Metanephros (tissue), 2 donors: ENCODE measurements at places on chromosomes 3 and 15. TPM values are rescaled to one million over a fixed set of nuclear protein-coding genes. Genes with fewer than 3 reads are reported as not detected.

GALNT15 gene
- total RNA-seq, result 9.9 TPM

DNAJA4 gene
- 32.1 TPM for total RNA-seq

GABRA5 gene
- 0.06 TPM for total RNA-seq

MESP1 gene
- 1.3 TPM for total RNA-seq

FGD5 gene
- 35.8 TPM for total RNA-seq

ITIH3 gene
- total RNA-seq, result 8.6 TPM

MASP1 gene
- 8.5 TPM for total RNA-seq

LRTM1 gene
- 16.1 TPM for total RNA-seq

CA12 gene
- total RNA-seq, result 178 TPM

GOLGA6A gene
- not detected for total RNA-seq

GOLGA8T gene
- 1.8 TPM for total RNA-seq

ATP10A gene
- total RNA-seq, result 5.1 TPM

KIF9 gene
- 19.4 TPM for total RNA-seq

COL8A1 gene
- 13.0 TPM for total RNA-seq

WDR76 gene
- total RNA-seq, result 8.8 TPM

SKOR1 gene
- total RNA-seq, result 0.29 TPM

SERINC4 gene
- total RNA-seq, result 0.23 TPM

PSMD2 gene
- total RNA-seq, result 173 TPM

STAB1 gene
- 95.8 TPM for total RNA-seq

TMCO5A gene
- not detected for total RNA-seq

KBTBD12 gene
- 6.2 TPM for total RNA-seq

MYRIP gene
- 2.2 TPM for total RNA-seq

CCDC54 gene
- not detected for total RNA-seq

GP9 gene
- 3.8 TPM for total RNA-seq

EAF2 gene
- 16.2 TPM for total RNA-seq

ROPN1 gene
- not detected for total RNA-seq

FEM1B gene
- total RNA-seq, result 57.6 TPM

C3orf49 gene
- total RNA-seq, result not detected

TLR9 gene
- not detected for total RNA-seq

FAM174B gene
- 17.9 TPM for total RNA-seq

ANKRD34C gene
- 0.12 TPM for total RNA-seq

DLL4 gene
- total RNA-seq, result 28.3 TPM

GOLGA6D gene
- not detected for total RNA-seq

THRB gene
- 22.3 TPM for total RNA-seq

SLC9A9 gene
- total RNA-seq, result 31.1 TPM
